Progenitor cell of endocrine pancreas (in vitro differentiated cells): ENCODE measurements at places on chromosomes 7 and 10.

DNA sequence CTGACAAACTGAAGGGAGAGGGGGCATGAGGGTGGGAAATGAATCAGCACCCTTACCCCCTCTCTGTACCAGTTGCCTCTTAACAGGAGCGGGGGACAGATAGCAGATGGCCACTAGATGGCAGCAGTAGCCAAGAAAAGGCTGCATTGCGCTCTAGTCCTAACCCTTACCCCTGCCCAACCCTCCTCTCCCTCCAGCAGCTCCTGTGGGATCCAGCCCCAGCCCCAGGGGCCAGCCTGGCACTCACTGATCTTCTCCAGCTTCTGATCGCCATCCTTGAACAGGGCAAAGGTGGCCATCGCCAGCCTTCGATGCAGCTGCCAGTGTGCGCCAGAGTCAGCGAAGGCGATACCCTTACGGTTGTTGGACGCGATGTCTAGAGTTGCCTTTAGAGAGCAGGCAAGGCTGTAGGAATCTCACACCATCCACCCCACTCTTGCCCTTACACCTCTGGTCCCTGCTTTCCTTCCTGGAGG, 2.2 kb downstream of the CYP17A1 start:
- DNase-seq: peak; percentile 75

DNA sequence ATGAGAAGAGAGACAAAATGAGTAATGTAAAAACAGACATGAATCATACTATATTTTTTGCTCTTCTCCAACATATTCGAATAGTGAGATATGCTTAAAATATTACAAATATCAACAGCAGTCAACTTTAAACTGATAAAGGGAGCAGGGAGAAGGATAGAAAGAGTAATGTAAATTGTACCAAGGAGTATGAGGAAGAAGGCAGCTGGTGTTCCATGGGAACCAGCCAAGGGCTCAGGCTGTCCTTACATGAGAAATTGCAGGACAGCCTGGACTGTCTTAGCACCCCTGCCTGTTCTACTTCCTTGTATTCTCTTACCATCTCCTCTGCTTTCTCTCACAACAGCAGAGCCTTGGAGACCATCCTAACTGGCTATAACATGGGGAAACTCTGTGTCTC, 128.7 kb downstream of the TSPAN12 start:
- no peak for DNase-seq

- DNase-seq: no peak
These were observed 67.8 kb downstream of the CTBP2 start for GRCh38 chr10:125092564-125093031.

DNA sequence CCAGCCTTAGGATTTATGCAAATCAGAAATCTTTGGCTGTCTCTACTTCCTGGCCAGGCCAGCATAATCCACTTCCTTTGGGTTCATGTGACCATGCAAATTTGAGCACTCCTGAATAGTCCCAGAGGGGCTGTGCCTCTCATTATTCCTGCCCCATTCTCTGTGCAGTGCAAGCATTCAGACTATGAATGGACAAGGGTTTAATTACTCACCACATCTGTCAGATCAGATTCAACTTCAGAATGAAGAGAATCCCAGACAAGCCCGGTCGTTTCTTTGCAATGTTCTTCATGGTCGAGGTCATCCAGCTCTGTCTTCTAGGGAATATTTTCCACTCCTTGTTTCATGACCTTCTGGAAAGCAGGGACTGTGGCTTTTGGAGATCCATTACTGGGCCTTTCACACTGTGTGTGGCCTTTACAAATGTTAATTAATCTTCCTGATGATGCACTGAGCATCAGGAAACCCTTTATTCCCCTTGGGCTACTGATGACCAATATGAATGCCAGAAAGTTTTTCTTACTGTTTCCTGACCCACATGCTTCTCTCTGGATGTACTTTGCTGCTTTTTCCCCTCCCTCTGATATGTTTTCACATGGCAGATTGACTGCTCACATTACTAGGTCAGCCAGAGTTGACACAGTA, 217.6 kb upstream of the TCF7L2 start:
- no peak for DNase-seq

GRCh38 chr7:67549126-67549525, 552.5 kb downstream of the TYW1 start:
- DNase-seq: no peak

- DNase-seq: no peak
These were observed 153.2 kb upstream of the SLC13A1 start for GRCh38 chr7:123352973-123353372.

- no peak for DNase-seq
These were observed 62.8 kb upstream of the FAM20C start for GRCh38 chr7:129366-130221.

- no peak for DNase-seq
These were observed 210.3 kb upstream of the TCF7L2 start for GRCh38 chr10:112739592-112740353.

- no peak for DNase-seq
These were observed 125.2 kb upstream of the STEAP4 start for GRCh38 chr7:88431882-88432281.

- DNase-seq: no peak
These were observed 7.4 kb upstream of the LFNG start for GRCh38 chr7:2512179-2512661.

- no peak for DNase-seq
These were observed 369.9 kb upstream of the KCND2 start for GRCh38 chr7:119903085-119903484.

DNA sequence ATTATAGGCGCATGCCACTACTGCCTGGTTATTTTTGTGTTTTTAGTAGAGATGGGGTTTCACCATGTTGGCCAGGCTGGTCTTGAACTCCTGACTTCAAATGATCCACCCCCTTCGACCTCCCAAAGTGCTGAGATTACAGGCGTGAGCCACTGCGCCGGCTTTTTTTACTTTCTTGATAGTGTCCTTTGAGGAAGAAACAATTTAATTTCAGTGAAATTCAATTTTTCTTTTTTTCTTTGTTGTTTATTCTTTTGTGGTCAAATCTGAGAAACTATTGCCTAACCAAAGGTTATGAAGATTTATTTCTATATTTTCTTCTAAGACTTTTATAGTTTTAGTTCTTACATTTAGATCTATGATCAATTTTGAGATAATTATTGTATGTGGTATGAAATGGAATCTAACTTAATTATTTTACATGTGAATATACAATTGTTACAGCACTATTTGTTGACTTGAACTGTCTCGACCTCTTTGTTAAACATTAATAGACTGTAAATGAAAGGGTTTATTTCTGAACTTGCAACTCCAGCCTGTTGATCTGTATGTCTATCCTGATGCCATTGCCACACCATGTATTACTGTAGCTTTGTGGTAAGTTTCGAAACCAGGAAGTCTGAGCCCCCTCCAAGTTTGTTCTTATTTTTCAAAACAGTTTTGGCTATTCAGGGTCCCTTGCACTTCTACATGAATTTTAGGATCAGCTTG, 19.8 kb upstream of the RASSF4 start:
- no peak for DNase-seq

DNA sequence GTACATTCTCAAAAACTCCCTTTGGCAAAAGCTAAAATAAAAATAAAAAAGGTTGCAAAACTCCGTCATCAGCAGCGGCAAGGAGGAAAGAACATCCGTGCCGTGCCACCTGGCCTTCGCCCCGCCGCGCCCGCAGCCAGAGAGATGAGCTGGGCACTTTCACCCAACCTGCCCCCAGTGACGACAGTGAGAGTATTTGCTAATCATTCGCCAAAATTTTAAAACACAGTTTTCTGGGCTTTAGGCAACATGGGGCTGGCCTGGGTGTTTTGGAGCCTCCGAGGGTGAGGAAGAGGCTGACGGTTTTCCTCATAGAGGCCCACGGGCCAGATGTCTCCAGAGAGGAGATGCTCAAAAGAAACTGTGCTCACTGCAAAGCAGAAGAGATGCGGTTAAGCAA, 128.2 kb downstream of the PRKAG2 start:
- no peak for DNase-seq

GRCh38 chr7:100141555-100141949, 7.2 kb upstream of the LAMTOR4 start:
- no peak for DNase-seq

DNA sequence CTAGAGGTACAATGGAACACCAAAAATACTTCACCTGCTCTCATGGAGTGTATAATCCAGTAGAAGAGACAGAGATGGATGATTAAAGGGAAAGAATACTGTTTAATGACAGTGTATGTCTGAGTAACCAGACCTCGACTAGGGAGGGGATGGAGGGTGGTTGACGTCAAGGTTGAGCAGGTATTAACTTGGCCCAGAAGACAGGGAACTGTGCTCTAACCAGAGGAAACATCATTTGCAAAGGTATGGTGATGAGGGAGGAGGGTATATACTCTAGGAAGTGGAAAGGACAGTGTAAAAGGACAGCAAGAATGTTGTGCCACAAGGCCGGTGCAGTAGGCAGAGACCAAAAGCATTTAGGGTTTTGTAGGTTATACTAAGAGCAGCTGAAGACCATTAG, 2.9 kb downstream of the MIOS start:
- no peak for DNase-seq

- no peak for DNase-seq
These were observed 38.0 kb upstream of the SLC25A13 start for GRCh38 chr7:96359876-96360275.

DNA sequence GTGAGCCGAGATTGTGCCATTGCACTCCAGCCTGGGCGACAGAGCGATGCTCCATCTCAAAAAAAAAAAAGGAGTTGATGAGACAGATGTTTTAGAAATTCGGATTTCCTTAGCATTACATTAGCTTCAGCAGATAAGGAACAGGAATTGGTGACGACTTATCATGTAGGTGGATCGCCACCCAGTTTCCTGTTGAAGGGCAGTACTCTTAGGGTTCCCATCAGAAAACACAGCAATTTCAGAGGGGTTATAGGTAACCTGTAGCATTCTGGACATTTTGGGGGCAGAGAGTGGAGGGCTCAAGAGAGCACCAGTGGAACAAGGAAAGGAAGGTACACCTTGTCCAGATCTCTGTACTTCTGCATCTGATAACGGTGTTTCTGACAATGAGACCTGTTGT, 146.4 kb upstream of the NOBOX start:
- DNase-seq: no peak

- no peak for DNase-seq
These were observed 87.5 kb downstream of the VOPP1 start for GRCh38 chr7:55484834-55485233.

- no peak for DNase-seq
These were observed 4.0 kb downstream of the VSIR start for GRCh38 chr10:71769279-71769823.

DNA sequence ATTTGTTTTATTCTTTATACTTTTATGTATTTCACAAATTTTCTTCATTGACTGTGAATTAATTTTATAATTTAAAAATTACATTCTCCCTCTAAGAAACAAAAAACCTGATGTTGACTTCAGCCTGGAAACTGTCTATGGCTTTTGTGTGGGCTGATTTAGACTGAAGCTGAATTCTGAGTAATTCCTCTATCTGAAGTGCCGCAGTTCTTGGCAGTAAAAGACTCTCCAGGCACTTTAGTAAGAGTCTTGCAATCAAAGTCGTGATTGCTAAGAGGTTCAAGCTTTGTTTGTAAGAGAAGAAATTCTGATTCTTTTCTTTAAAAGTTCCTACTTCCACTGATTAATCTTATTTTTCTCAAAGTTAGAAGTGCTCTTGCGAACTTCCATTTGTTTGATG, 3.4 kb upstream of the CEP41 start:
- DNase-seq: no peak

- DNase-seq: no peak
These were observed 84.4 kb downstream of the LRRC4 start for GRCh38 chr7:127946847-127947246.

DNA sequence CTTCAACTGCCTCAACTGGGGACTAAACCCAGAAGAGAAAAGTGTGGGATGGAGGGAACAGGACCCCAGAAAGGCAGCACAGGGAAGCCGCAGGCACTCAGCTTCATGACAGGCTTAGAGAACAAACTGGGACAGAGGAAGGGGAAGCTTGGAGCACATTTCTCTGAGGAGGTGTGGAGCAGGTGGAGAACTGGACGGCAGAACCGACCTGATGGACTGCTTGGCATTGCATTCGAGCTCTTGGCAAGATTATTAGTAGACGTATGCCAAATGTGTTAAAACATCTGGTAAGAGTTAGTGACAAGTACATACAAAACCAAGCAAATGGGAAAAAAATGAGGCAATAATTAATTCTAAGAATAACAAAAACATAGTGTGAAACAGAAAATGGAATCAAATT, 335.7 kb downstream of the SFMBT2 start:
- DNase-seq: no peak

- DNase-seq: no peak
These were observed 141.3 kb downstream of the PAXIP1 start for GRCh38 chr7:154861589-154861988.

GRCh38 chr7:2723138-2723850, 35.3 kb downstream of the AMZ1 start:
- DNase-seq: no peak

DNA sequence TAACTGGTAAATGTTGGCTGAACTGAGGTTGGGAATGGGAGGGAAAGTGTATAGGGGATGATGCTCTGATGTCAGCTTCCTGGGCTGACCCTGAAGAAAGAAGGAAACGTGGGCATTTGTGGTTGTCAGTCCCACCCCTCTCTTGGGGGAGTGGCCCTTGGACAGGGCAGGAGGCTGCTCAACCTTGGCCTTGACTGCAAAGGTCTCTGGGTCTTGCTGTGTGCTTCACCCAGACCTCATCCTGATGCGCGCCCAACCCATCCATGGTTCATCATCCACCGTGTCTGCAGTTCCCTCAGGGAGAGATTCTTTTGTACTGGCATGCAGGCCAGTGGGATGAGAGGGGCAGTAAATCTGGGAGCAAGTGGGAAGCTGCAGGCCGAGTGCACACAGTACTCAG, 4.7 kb upstream of the ZYX start:
- DNase-seq: no peak

DNA sequence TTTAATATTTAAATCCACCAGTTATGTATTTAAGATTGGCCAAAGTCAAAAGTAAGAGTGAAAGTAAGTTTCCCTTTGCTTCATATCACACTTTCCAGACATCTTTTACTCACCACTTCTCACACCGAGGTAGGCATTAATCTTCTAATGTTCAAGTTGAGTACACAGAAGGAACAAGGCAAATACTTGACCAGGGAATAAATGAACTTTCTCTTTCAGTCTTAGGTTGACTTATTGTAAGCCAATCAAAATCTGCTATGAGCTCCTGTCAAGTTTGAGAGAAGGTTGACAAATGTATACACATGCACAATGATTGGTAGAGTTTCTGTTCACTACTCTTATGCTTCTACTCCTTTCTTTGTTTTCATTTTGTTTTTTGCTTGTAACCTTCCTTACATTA, 842.5 kb downstream of the REEP3 start:
- DNase-seq: no peak

GRCh38 chr10:1366811-1367425, 310.7 kb downstream of the WDR37 start:
- DNase-seq: no peak

GRCh38 chr7:116177009-116177408, 33.3 kb upstream of the TES start:
- no peak for DNase-seq

GRCh38 chr10:12420530-12421120, 71.3 kb downstream of the CAMK1D start:
- no peak for DNase-seq

- no peak for DNase-seq
These were observed 14.5 kb downstream of the TUBGCP2 start for GRCh38 chr10:133294189-133294588.
